ENCODE measurements at places on chromosomes 5 and 9.

DNA sequence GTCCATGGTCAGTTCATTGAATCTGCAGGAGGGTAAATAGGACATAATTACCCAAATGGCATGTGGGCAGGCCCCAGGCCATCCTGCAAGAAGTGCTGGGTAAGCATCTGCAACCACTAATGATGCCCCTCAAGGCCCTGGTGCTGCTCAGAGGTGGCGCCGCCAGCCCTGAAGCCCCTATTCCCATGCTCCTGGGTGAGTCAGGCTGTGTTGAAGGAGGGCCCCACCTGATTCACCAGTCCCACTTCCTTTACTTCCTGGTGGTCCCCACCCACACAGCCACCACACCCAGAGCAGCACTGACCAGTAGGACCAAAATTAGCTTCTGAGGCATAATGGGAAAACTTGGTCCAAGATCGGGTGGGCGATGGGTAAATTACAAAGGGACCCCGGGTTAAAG is 120.4 kb upstream of the SPRY4 start:
- peak; percentile 92 for DNase-seq

GRCh38 chr9:130530938-130531337 is 48.4 kb upstream of the FUBP3 start:
- DNase-seq = no peak

GRCh38 chr9:93582115-93582514 is 5.7 kb downstream of the PHF2 start:
- no peak for DNase-seq

DNA sequence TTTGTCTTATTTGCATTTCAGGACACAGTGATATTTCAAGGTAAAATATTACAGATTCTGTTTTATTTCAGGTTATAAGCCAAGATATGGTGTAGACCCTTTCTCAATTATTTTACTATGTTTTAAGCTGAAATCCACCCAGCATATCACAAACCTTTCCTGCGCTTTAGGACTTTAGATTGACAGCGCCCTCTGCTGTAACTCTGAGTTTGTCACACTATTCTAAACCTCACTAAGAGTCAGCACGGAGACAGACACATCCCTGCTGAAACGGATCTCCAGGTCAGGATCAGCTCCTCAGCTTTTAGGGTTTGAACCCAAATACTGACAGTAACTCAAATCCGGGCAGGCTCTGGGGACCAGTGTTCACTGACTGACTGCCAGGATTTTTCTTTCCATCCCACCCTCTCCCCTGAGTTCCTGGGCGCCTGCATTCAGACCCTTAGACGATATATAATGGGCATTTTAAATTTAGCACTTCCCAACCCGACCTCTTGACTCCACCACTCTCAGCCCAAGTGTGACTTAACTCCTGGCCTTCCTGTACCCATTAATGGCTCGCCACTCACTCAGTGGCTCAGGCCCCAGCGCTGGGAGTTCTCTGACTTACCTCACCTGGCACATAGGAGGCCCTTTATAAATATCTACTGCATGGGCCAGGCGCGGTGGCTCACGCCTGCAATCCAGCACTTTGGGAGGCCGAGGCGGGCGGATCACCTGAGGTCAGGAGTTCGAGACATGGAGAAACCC is 33.5 kb downstream of the TLX3 start:
- peak; percentile 63 for DNase-seq

DNA sequence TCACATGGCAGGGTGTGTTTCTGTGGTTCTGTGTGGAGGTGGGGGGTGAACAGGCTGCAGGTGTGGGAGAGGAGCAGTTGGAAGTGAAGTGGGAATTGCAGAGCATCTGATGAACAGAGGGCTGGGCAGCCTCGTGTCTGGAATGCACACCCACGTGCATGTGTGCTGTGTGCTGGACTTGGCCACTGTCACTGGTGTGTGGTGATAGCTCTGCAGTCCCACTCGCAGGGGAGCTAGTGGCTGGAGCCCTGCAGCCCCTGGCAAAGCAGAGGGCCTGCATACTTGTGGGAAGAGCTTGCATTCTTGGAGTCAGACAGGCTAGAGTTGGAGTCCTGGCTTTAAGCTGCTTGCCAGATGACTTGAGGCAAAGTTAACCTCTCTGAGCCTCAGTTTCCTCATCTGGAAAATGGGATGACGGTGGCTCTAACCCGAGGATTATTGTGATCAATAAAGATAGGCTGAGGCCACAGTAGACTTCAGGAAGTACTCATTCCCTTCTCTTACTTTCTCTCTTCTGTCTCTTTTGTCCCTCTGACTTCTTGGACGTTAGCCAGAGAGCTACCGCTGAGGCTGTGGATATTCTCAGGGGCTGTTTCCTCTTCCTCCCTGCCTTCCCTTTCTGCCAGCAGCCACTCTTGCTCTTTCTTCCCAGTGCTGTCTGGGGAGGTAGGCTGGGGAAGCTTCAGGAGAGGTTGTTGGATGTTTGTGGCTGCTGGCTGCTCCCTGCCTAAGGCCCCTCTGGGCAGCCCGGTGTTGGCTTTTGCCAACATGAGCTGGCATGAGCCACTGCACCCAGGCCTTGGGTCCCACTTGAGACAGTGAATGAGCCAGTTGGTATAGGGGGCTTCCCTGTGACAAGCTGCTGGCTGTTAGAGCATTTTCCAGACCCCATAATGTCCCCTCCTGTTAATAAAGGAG is 18.3 kb downstream of the PSAT1 start:
- no peak for DNase-seq

GRCh38 chr9:138011951-138012500 is 134.4 kb downstream of the CACNA1B start:
- DNase-seq = no peak

DNA sequence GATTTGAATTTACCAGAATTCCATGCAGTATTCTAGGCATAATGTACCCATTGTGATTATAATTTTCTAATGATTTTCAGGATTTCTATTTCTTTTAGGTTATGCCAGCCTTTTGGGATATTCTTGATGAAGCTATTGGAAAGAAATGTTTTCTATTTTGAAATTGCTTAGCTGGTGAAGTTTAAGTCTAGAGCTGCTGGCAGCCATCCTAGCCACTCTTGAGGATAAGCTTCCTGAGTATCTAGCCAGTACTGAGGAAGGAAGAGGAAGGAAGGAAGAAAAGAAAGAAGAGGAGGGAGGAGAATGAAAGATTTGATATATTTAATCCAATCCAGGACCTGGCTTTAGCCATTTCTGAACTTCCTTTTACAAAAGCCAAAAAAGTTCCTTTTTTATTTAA is 142.1 kb upstream of the DAB2 start:
- no peak for DNase-seq

DNA sequence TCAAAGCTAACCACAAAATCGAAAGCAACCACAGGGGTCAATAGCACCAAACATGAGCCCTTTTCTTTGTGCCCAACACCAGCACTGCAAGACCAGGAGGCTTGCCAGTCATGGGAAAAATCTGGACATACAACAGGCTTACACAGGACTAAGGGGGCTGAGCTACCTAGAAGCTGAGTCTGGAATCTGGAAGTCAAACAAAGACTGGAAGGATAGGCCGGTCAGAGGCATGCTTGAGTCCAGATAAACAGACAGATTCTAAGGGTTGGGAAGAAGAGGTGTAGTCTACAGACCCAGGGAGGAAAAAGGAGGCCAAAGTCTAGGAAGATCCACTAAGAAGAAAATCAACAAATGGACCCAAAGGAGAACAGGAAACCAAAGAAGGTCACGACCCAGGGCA is 73.3 kb downstream of the MYO10 start:
- no peak for DNase-seq

DNA sequence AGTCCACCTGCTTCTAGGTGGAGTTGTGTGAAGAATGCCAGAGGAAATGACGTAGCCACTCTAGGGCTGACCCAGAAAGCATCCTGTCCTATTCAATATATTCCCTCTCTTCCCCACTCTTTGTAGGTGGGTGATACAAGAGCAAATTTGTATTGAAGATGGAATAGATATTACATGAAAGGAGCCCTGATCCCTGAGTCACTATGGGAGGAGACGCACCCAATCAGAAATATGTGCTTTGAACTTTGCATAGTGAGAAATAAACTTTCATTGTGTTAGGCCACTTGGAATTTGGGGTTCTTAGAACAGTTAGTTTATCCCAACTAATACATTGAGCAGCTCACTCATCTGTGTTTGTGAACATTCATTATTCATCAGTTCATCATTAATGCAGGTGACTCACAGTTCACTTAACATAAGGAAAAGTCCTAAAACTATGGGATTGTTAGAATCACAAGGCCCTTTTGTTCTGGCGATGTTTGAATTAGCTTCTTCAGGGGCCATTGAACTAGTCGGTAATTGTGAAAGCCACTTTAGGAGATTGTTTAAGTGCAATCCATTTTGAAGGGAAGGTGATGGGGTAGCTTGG is 26.9 kb upstream of the NTRK2 start:
- peak; percentile 81 for DNase-seq

DNA sequence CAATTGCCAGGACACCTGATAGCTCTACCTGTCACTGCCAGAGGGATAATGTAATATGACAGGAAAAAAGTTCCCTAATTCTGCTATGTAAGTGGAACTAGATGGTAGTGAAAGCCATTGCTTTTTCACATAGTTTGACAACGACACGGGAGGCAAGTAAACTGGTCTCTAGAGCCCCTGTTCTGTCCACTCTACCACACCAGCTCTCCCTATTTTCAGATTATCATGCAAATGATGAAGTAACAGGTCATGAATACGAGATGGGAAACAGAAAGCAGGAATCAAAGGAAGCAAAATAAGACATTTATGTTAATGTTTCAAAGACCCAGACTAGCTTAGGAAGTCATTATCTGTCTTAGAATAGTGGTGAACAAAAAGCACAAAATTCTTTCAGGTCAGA is 56.2 kb downstream of the TAF11L14 start:
- DNase-seq = no peak

- DNase-seq = no peak
Observed at GRCh38 chr9:109439378-109440116, 58.6 kb downstream of the PTPN3 start.

DNA sequence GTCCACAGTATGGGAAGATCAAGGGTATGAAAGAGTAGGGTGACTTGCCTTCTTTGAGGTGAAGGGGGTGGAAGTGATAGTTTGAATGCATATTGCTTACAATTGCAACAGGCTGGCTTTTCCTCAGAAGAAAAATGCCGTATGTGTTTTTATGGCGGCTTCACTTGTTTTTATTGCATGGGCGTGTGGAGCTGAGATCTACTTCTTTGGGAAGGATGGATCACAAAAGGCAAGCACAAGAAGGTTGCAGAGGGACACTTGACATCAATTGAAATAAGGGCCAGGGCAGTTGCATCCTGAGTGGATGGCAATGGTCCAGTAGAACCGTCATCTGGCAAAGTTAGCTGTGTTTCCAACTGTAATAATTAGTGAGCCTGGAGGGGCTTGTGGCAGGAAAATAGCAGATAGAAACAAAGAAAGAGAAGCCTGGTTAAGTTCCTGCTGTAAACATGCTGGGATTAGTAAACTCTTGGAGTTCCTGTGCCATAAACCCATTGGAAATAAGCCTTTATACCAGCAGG is 138.4 kb downstream of the NTRK2 start:
- no peak for DNase-seq

- no peak for DNase-seq
Observed at GRCh38 chr5:2140501-2141175, 257.9 kb upstream of the IRX4 start.

- DNase-seq = no peak
Observed at GRCh38 chr5:137090721-137091120, 408.4 kb downstream of the SPOCK1 start.

GRCh38 chr9:17751486-17751885 is 172.6 kb downstream of the SH3GL2 start:
- no peak for DNase-seq

DNA sequence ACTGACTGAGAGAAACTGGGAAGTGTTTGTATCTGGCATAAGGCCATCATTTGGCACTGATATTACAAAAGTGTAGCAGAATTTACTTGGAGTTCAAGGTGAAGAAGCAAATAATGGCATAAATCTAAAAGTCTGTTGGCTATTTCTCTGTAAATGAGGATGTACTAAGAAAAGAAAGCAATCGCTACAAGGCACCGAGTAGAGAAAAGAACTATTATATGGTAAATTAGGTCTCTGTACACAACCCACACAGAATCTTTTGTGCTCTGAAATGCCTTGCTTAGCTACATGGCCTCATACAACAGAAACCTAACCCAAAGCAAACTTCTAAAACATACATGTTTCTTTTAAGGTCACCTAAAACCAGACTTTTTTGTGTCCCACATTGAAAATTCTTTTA is 290.1 kb upstream of the WWC1 start:
- DNase-seq = no peak

DNA sequence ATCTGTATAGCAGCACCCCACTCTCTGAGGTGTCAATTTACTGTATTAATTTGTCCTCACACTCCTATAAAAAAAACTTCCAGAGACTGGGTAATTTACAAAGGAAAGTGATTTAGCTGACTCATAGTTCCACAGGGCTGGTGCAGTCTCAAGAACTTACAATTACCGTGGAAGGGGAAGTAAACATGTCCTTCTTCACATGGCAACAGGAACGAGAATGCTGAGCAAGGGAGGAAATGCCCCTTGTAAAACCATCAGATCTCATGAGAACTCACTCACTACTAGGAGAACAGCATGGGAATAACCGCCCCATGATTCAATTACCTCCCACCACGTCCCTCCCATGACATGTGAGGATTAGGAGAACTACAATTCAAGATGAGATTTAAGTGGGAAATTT is 602.6 kb downstream of the MTRR start:
- no peak for DNase-seq

DNA sequence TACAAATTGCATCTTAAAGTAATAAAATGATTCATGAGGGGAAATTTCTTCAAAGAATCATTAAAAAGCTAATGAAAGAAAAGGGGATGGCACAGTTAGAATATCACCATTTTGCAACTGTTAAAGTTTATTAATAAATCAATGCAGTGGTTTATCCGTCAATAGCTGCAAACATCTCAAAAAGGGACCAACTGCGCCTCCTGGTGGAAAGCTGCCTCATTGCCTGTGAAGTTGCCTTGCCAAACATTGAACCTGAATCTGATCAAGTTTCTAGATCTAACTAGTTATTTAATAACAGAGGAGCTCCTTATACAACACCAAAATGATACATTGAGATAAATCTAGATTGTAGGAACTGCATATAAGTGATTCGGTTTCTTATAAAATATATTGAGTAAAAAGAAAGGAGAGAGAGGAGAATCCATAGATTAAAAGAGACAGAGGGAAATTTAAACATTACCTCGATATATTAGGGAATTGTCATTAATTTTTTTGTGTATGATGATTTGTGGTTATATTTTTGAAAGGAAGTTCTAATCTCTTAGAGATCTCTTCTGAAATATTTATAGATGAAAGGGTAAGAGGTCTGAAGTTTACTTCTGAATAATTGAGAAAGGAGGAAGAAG is 6.9 kb upstream of the NDUFB6 start:
- peak; percentile 29 for DNase-seq

DNA sequence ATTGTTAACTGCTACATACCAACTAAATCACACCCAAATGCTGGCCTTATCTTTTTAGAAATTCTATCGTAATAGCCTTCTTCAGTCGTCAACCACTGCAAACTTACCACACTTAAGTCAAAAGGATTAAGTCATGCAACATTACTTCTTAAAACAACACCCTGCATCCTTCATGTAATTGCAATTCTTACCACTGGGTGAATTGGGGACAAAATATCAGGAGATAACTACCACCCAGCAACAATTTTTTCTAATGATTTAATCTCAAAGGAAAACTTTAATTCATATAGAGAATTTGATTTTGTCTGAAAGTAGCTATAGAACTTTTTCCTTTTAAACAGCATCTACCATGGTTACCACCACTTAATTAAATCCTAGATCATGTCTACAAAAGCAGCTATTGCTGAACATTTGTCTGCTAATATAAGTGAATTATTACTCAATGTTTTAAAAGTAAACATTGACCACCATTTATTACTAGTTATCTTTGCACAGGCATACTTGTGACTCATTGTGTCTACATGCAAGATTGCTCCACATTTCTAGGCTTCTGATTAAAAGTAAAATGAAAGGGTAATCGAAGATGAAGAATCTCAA is 10.5 kb downstream of the MLLT3 start:
- DNase-seq = no peak

Data from SW480 (cell line).